Gastrocnemius medialis (tissue), 4 donors: ENCODE measurements at places on chromosomes 7 and 10. TPM values are rescaled to one million over a fixed set of nuclear protein-coding genes. Genes with fewer than 3 reads are reported as not detected.

DNA sequence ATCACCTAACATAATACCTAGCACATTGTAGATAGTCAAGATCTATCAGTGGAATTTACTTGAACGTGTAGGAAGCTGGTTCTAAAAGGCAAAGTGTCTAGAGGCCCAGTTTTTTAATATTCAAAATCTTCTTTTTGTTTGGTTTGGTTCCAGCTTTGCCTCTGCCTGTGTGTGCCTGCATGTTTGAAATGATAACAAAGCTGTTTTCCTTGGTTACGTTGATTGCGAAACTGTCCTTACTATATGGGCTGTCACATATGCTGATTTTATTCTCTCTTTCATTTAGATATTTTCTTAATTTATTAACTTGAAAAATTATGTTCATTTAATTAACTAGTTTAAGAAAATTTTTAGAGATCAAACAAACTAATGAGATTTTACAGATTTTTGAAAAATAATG, 237.3 kb downstream of the SEMA3A start:
- H3K36me3 ChIP-seq = no peaks in the 10 kb centered on the region
- no peaks in the 10 kb centered on the region for H3K27me3 ChIP-seq
- no peak overlapping the region for H3K27ac ChIP-seq
- no peak for DNase-seq
- H3K4me3 ChIP-seq = no peak overlapping the region
- H3K4me1 ChIP-seq = no peaks in the 10 kb centered on the region

The METTL27 gene
- 0.40 TPM for total RNA-seq

GRCh38 chr7:96558530-96558929, 151.1 kb downstream of the SEM1 start:
- no peak overlapping the region for H3K27ac ChIP-seq
- H3K27me3 ChIP-seq = no peaks in the 10 kb centered on the region
- no peak overlapping the region for H3K4me3 ChIP-seq
- no peaks in the 10 kb centered on the region for H3K4me1 ChIP-seq
- H3K36me3 ChIP-seq = no peaks in the 10 kb centered on the region

The ZP3 gene
- 1.1 TPM for total RNA-seq

- H3K4me3 ChIP-seq = no peak overlapping the region
- no peaks in the 10 kb centered on the region for H3K4me1 ChIP-seq
- no peak overlapping the region for H3K27ac ChIP-seq
Measured at GRCh38 chr7:84970670-84971069, 216.2 kb downstream of the SEMA3D start.

The PTF1A gene
- total RNA-seq = not detected

GRCh38 chr10:7424315-7424714, 13.5 kb upstream of the SFMBT2 start:
- H3K4me3 ChIP-seq = no peak overlapping the region
- H3K4me1 ChIP-seq = peaks cover 5% of the 10 kb centered on the region
- no peaks in the 10 kb centered on the region for H3K27me3 ChIP-seq
- no peak overlapping the region for H3K27ac ChIP-seq
